ENCODE measurements at places on chromosomes 7 and 10. TPM values are rescaled to one million over a fixed set of nuclear protein-coding genes. Genes with fewer than 3 reads are reported as not detected.

DNA sequence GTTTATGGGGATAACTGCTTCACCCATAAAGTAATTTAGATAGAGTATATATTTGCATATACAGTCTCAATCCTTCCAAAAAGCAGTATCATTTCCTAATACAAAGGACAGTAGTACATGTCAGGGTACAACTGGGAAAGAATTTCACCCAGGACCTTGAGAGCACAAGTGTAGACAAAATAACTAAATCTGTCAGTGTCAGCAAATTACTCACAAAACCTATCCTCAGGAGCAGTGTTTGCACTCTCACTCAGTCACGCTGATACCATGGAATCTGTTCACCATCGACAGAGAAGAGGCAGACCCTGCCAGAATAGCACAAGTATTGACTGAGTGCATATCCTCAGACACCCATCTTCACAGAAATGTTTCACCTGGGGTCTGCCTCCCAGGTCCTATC, 554.7 kb upstream of the PHF14 start:
- DNase-seq: no peak
- H3K4me1 ChIP-seq: no peaks in the 10 kb centered on the region
- H3K4me3 ChIP-seq: no peak overlapping the region
- no peak overlapping the region for H3K27ac ChIP-seq
- H3K27me3 ChIP-seq: no peaks in the 10 kb centered on the region

GRCh38 chr7:135177028-135177696, 6.7 kb upstream of the CYREN start:
- H3K27ac ChIP-seq: no peak overlapping the region
- H3K36me3 ChIP-seq: no peaks in the 10 kb centered on the region
- DNase-seq: no peak
- H3K27me3 ChIP-seq: no peaks in the 10 kb centered on the region

DNA sequence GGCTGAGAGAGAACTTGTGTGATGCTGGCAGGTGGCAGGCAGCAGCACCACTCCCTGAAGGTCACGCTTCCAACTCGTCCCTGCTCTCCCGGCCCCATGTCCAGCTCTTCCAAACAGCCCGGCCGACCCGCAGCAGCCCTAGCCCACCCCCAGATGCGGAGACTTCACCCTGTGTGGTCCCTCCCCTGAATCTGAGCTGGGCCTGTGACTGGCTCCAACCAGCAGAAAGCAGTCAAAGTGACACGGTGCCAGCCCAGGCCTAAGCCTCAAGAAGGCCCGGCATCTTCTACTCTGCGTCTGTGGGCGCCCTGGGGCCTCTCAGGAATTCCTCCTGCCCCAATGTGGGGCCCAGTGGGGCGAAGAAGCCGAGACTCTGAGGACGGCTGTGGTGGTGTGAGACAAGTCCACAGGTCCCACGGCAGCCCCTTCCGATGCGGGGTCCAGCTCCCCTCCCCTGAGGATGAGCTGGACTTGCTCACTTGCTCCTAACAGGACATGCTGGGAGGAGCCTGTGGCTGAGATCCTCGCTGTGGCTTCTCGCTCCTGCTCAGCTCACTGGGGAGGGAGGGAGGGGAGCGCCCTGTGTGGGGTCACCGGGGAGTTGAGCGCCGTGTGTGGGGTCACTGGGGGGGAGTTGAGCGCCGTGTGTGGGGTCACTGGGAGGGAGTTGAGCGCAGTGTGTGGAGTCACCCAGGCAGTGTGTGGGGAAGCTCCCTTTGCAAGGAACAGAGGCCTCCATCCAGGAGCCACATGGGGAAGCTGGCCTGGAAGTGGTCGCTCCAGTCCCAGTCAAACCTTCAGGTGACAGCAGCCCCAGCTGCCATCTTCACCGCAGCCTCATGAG, 9.5 kb downstream of the STK32C start:
- H3K4me1 ChIP-seq: peaks cover 4% of the 10 kb centered on the region
- no peaks in the 10 kb centered on the region for H3K27me3 ChIP-seq

Gene ZNF775
- 5.7 TPM for total RNA-seq

GRCh38 chr7:145269418-145270161, 433.7 kb upstream of the TPK1 start:
- H3K4me3 ChIP-seq: no peak overlapping the region
- no peaks in the 10 kb centered on the region for H3K4me1 ChIP-seq
- H3K36me3 ChIP-seq: no peaks in the 10 kb centered on the region
- H3K27me3 ChIP-seq: no peaks in the 10 kb centered on the region

GRCh38 chr7:121084748-121085336, 96.3 kb downstream of the CPED1 start:
- no peak for DNase-seq
- no peaks in the 10 kb centered on the region for H3K27me3 ChIP-seq
- H3K27ac ChIP-seq: no peak overlapping the region
- no peak overlapping the region for H3K4me3 ChIP-seq
- no peaks in the 10 kb centered on the region for H3K4me1 ChIP-seq

- no peak overlapping the region for H3K27ac ChIP-seq
- no peaks in the 10 kb centered on the region for H3K27me3 ChIP-seq
Observed at GRCh38 chr10:55223352-55223751, 422.3 kb upstream of the PCDH15 start.

- DNase-seq: no peak
- H3K4me1 ChIP-seq: no peaks in the 10 kb centered on the region
- H3K4me3 ChIP-seq: no peak overlapping the region
- H3K36me3 ChIP-seq: no peaks in the 10 kb centered on the region
- H3K27ac ChIP-seq: no peak overlapping the region
- no peaks in the 10 kb centered on the region for H3K27me3 ChIP-seq
Observed at GRCh38 chr7:69622014-69622835, 23.9 kb downstream of the AUTS2 start.

- no peaks in the 10 kb centered on the region for H3K4me1 ChIP-seq
- H3K27ac ChIP-seq: no peak overlapping the region
- no peaks in the 10 kb centered on the region for H3K36me3 ChIP-seq
- no peak overlapping the region for H3K4me3 ChIP-seq
Observed at GRCh38 chr7:12578930-12579640, 8.6 kb downstream of the SCIN start.

DNA sequence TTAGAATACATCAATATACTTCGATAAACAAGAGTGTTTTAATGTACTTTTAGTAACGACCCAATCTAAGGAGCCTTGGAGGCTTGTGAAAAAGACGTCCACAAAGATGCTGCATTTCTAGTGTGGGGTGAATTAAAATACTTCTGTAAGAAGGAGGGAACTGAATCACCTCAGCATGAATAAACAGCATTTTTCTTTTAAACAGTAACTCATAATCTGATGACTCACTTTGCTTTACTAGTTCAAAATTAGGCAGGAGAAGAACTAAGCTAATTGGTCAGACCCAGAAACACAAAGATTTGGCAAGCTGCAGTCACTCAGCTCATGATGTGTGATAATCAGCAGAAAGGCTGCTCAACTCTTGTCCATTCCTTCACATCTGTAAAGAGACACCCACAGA, 24.2 kb downstream of the NCOA4 start:
- H3K27me3 ChIP-seq: no peaks in the 10 kb centered on the region
- no peak for DNase-seq
- no peak overlapping the region for H3K4me3 ChIP-seq

DNA sequence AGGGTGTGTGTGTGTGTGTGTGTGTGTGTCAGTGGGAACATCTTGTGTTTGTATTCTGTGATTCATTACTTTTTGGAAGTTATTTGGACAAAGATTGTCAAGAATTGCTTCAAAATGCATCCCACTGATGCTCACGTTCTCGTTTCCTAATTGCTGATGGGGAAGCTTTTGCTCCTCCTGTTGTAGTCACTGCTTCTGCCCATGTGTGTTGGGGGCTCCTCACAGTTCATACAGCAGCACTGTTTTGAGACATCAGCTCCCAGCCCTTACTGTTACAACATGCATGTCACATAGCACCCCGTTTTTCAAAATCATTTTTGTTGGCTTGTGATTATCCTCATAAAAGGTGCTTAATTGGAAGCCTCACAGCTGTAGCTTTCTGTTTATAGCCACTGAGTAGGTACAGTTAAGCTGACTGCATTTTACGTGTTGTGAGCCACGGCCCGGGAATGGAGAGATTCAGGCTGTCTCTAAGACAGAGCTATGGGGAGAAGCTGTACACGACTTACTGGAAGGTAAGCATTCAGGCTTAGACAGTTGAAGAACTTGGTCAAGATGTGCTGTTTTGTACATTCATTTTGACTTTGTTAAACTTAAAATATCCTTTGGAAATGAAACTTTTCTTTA, 87.4 kb downstream of the BICC1 start:
- H3K36me3 ChIP-seq: no peaks in the 10 kb centered on the region
- no peak overlapping the region for H3K4me3 ChIP-seq
- DNase-seq: no peak
- no peaks in the 10 kb centered on the region for H3K4me1 ChIP-seq

Gene PKD2L1
- total RNA-seq: not detected

DNA sequence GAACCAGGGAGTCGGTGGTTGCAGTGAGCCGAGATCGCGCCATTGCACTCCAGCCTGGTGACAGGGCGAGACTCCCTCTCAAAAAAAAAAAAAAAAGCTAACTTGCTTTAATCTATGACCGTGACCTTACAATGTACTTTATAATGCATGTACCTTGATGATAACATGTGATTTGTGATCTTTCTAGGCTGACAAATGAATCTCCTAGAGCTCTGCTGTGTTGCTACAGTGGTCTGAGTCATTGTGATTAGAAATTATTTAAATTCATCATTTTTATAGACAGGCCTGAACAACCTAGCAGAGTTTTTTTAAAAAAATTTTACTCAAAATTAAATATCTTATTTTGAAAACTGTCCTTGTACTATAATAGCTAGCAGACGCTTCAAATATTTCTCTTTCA, 722.8 kb downstream of the NRG3 start:
- DNase-seq: no peak
- H3K27me3 ChIP-seq: no peaks in the 10 kb centered on the region
- H3K4me3 ChIP-seq: no peak overlapping the region
- H3K36me3 ChIP-seq: no peaks in the 10 kb centered on the region
- no peak overlapping the region for H3K27ac ChIP-seq
- H3K4me1 ChIP-seq: no peaks in the 10 kb centered on the region

Measured in thyroid gland (tissue), 4 donors.